Stimulated activated CD8-positive, alpha-beta memory T cell treated with anti-CD3 and anti-CD28 coated beads, Interleukin-7, amount 100 ng/mL, for 1 hour (primary cell): ENCODE measurements at places on chromosomes 11 and 22.

DNA sequence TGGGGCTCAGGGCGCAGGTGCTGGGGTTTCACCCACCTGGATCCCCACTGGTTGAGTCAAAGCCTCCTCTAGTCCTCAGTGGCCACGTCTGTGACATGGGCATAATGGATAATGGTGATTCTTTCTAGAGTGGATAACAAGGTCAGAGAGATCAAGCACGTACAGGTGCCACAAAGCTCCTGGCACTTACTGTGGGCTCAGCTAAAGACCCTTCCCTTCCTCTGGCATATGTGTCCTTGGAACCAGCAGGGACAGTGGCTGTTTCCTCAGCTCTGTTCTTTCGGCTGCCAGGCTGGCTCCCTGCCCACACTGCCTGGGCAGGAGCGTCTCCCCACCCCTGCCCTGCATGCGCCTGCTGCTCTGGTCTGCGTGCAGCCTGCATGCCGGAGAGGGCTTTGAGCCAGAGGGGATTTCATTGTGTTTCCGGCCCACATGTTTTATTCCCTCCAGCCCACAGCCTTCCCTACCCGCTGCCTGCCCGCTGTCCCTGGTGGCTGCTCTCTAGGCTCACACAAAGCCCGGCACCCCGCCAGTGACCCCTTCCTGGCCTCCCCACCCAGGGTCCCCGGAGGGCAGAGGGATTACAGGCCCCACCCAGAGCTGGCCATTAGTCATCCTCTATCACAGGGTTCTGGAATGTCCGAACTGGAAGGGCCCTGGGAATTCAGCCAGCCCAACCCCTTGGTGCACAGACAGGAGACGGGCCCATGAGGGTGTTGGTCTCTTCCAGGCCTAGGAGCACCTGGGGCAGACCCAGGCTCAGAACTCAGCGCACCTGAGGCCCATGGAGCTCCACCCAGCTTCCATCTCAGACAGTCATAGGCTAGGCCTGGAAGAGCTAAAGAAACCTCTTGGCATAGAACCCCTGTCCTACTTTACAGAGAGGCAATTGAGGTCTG lies 55.3 kb upstream of the GCAT start:
- no peak for DNase-seq

GRCh38 chr11:77259641-77260040 lies 41.8 kb downstream of the GDPD4 start:
- DNase-seq, result no peak

- no peak for DNase-seq
Measured at GRCh38 chr22:36740716-36741115, 35.2 kb downstream of the IFT27 start.

DNA sequence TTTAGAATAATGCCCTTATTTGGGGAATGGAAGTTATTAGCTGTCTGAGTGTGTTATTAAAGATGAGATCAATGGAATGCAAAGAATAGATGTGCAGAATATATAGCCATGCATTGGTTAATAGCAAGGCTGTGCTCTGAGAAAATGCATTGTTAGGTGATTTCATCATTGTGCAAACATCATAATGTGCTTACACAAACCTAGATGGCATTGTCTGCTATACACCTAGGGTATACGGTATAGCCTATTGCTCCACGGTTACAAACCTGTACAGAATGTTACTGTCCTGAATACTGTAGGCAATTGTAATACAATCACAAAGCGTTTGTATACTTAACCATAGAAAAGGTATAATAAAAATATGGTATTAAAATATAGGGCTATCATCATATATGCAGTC lies 25.5 kb downstream of the SLC5A12 start:
- DNase-seq, result no peak
